Activated T-helper 1 cell treated with anti-CD3 and anti-CD28 coated beads, Interleukin-12 subunit alpha, Interleukin-12 subunit beta, Interleukin-2, Interleukin-4 antibody, amounts not matched to agents 30 ng/mL and 10 ng/mL and 1 ng/mL, durations not matched to agents 14 hours and 24 hours and 36 hours (primary cell): ENCODE measurements at places on chromosomes 12 and 14.
A peak's percentile ranks its signal among the peaks of the same experiment; 100 is the strongest.

DNA sequence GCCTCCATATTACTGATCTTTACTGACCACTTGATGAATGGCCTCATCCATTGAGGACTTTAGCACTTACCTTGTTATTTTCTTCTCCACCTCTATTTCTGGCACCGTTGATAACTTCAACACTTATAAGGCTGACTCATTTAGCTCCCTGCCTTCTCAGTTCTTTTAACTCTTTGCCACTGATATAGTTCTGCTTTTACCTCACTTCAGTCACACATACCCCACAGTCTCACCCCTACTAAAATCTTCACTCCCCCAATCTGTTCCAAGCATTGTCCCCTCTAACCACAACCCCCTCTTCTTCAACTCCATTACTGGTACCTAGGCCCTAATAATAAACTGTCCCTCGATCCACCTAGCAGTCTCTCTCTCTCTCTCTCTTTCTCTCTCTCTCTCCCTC, 141.0 kb downstream of the PAH start:
- no peak for DNase-seq
- no peaks in the 10 kb centered on the region for H3K4me1 ChIP-seq
- H3K36me3 ChIP-seq: no peaks in the 10 kb centered on the region
- no peak overlapping the region for H3K27ac ChIP-seq
- no peak overlapping the region for H3K4me3 ChIP-seq
- peaks cover 1% of the 10 kb centered on the region for H3K27me3 ChIP-seq

DNA sequence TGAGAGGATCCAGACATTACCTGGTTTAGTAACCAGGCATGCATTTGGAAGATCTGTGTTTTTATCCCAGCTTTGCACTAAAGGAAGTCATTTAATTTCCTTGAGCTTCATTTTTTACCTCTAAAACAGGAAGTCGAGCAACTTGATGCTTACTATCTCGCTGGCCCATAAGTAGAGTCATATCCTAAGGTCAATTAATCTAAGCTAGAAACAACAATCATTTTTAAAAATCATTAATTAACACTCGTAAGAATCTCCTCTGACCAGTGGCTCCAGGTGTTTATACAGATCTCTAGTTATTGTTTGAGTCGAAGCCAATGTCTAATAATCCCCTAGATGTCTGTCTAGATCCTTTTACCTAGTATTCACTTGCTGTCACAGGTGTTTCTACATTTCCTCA, 355.8 kb upstream of the DCN start:
- no peaks in the 10 kb centered on the region for H3K36me3 ChIP-seq
- no peaks in the 10 kb centered on the region for H3K4me1 ChIP-seq
- no peak overlapping the region for H3K4me3 ChIP-seq
- H3K27ac ChIP-seq: no peak overlapping the region
- peaks cover 2% of the 10 kb centered on the region for H3K27me3 ChIP-seq

DNA sequence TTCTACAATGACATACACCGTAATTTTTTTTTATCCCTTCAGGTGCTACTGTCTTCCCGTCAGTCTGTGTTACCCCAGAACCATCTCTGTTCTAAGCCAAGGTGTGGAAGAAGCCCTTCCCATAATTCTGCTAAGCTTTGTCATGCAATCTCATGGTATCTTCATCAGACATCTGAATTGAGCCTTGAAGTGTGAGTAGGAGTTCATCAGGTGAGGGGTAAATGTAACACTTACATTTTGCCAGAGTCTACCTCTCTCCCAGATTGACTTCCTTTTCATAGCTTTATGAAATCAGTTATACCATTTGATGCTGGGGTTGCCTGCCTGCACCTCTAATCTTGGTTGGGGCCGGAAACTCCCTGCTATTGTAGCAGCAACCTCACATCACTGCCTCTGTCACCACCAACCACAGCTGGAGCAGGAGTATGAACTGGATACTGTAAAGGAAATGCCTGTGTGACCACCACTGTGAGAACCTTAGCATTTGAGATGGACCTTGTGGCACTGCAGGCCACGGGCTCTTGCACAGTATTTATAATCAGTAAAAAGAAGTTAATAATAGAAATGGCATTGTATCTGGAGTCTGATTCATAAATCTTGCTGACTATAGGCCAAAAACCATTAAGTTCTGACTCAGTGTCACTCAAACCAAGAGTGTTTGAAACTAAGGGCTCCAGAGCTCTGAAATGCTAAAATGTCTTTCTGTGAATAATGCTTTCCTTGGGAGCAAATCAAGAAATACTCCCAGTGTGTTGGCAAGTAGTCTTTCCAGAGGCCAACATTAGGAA, 58.7 kb upstream of the STK38L start:
- peak overlapping the region; percentile 1 for H3K4me3 ChIP-seq
- DNase-seq: peak; percentile 58
- peaks cover 40% of the 10 kb centered on the region for H3K4me1 ChIP-seq
- no peaks in the 10 kb centered on the region for H3K36me3 ChIP-seq
- H3K27ac ChIP-seq: peak overlapping the region; percentile 61
- no peaks in the 10 kb centered on the region for H3K27me3 ChIP-seq

GRCh38 chr12:94180558-94181296, 32.4 kb downstream of the PLXNC1 start:
- no peaks in the 10 kb centered on the region for H3K27me3 ChIP-seq
- no peak overlapping the region for H3K4me3 ChIP-seq
- no peak for DNase-seq
- peaks cover 38% of the 10 kb centered on the region for H3K36me3 ChIP-seq

DNA sequence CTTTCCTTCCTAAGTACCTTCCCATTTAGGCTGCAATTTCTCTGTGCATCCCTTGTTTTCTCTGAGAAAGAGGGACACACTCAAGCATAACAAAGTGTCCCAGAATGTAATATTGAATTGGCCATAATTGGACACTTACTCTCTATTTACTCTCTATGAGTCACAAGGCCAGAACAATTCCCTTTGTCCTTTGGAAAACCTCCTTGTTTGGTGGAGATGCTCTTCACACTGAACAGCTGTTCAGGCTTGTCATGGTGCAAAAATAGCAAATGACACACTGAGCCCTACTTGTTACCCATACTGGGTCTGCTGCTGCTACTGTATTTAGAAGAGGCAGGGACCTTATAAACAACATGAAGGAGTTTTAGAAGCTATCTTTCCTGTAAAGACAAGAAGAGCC, 1590.5 kb upstream of the TMEM132C start:
- H3K36me3 ChIP-seq: no peaks in the 10 kb centered on the region
- H3K4me1 ChIP-seq: no peaks in the 10 kb centered on the region
- no peak for DNase-seq
- peaks cover 3% of the 10 kb centered on the region for H3K27me3 ChIP-seq

- no peak for DNase-seq
- H3K27ac ChIP-seq: no peak overlapping the region
- no peaks in the 10 kb centered on the region for H3K27me3 ChIP-seq
Observed at GRCh38 chr12:93181409-93181965, 196.2 kb upstream of the NUDT4 start.

- H3K36me3 ChIP-seq: no peaks in the 10 kb centered on the region
- H3K4me1 ChIP-seq: no peaks in the 10 kb centered on the region
- no peak for DNase-seq
Observed at GRCh38 chr12:32211066-32211899, 104.6 kb downstream of the BICD1 start.

GRCh38 chr14:77024171-77024691, 4.3 kb downstream of the IRF2BPL start:
- H3K27me3 ChIP-seq: no peaks in the 10 kb centered on the region
- peak overlapping the region; percentile 76 for H3K4me3 ChIP-seq
- peaks cover 10% of the 10 kb centered on the region for H3K36me3 ChIP-seq
- H3K27ac ChIP-seq: peak overlapping the region; percentile 75

GRCh38 chr12:93468008-93468371, 676 bp downstream of the MRPL42 start:
- peaks cover 28% of the 10 kb centered on the region for H3K36me3 ChIP-seq
- no peak for DNase-seq
- no peaks in the 10 kb centered on the region for H3K27me3 ChIP-seq
- H3K27ac ChIP-seq: peak overlapping the region; percentile 93
